ENCODE measurements at places on chromosomes 2 and 18. TPM values are rescaled to one million over a fixed set of nuclear protein-coding genes. Genes with fewer than 3 reads are reported as not detected.

The CYS1 gene
- 0.56 TPM for polyA plus RNA-seq

The CNGA3 gene
- polyA plus RNA-seq: not detected

The C18orf54 gene
- polyA plus RNA-seq: 0.97 TPM

The VIT gene
- 0.11 TPM for polyA plus RNA-seq

The SIX3 gene
- polyA plus RNA-seq: not detected

The IL36A gene
- 0.26 TPM for polyA plus RNA-seq

- no peaks in the 10 kb centered on the region for H3K4me1 ChIP-seq
- no peak overlapping the region for H3K4me3 ChIP-seq
- no peak for DNase-seq
- H3K27ac ChIP-seq: no peak overlapping the region
- peaks cover 40% of the 10 kb centered on the region for H3K36me3 ChIP-seq
Observed at GRCh38 chr2:3203497-3204019, 174.1 kb downstream of the EIPR1 start.

DNA sequence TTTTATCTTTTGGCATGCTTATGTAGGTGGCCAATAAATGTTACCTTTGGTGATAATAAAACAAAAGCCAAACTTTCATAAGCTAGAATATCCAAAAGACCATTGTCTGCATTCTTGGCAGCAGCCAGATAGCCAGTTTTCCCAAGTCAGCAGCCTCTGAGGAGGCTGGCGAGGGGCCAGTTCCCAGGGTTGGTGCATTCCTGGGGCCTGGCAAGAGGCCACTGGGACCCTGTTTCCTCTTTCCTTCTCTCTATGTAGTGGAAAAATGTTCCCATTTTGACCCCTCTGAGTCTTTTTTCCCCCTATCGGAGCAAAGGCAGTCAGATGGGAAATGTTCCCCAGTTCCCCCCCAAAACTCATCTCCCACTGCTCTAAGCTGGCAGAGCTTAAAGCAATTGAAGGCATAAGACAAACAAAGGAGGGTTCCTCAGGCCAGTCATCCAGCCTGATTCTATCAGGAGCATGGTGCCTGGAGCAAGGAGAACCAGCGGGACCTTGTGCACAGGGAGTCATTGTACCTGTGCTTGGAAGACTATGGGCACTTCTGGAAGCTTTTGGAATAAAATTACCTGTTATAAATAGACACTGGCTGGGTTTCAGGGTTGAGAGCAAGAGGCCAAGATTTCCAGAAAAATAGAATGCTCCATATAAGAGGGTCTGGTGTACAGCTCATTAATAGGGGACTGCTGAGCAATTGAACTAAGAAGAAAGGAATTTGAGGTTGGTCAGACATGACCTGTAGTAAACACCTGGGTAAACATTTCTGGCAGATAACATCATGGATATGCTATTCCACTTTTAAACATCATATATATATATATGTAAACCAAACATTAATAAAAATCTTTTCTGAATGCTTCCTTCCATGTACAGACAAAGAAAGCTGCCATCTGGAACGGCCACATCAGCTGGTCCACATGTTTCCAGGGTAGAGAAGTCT, 63.4 kb downstream of the NCKAP5 start:
- H3K27me3 ChIP-seq: no peaks in the 10 kb centered on the region
- no peak overlapping the region for H3K27ac ChIP-seq
- H3K4me1 ChIP-seq: no peaks in the 10 kb centered on the region
- H3K36me3 ChIP-seq: no peaks in the 10 kb centered on the region
- H3K4me3 ChIP-seq: no peak overlapping the region

GRCh38 chr2:11758187-11758586, 11.8 kb downstream of the LPIN1 start:
- H3K4me1 ChIP-seq: peaks cover 22% of the 10 kb centered on the region
- no peak for DNase-seq
- H3K27ac ChIP-seq: no peak overlapping the region
- no peaks in the 10 kb centered on the region for H3K36me3 ChIP-seq
- H3K27me3 ChIP-seq: no peaks in the 10 kb centered on the region

DNA sequence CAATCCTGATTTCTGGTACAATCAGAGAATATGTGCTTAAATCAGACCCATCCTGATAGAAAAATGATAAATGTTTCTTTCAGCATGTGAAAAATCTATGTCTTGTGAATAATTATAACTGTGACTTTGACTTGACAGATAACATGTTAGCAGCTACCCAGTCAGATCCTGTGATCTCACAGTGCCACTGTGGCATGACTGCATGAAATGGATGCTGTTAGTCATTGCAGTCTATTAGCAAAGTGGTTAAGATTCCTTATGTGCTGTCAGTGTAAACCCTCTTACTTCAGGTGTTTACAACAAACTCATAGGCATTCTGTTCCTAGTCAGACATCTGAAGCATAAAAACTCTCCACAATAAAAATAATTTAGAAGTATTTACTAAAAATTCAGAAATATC, 244.6 kb upstream of the RND3 start:
- no peaks in the 10 kb centered on the region for H3K27me3 ChIP-seq
- DNase-seq: no peak
- no peak overlapping the region for H3K4me3 ChIP-seq
- H3K27ac ChIP-seq: no peak overlapping the region

DNA sequence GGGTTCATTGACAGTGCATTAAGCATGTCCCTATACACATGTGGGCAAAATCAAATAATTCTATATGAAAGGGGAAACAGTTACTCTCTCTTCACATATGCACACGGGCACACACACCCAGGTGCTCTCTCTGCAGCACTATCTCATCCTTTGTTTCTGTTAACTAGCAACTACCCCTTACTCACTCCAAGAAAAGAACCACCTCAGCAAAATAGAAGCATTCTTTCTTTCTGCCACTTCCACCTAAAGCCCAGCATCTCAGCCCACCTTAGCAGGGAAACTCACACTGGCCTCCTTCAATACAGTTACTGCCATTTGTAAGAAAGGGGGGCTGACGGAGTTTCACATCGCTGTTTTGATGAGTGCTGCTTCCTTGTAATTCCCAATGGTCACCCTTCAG, 216.3 kb upstream of the ID2 start:
- no peaks in the 10 kb centered on the region for H3K27me3 ChIP-seq
- no peak overlapping the region for H3K4me3 ChIP-seq
- no peak for DNase-seq

DNA sequence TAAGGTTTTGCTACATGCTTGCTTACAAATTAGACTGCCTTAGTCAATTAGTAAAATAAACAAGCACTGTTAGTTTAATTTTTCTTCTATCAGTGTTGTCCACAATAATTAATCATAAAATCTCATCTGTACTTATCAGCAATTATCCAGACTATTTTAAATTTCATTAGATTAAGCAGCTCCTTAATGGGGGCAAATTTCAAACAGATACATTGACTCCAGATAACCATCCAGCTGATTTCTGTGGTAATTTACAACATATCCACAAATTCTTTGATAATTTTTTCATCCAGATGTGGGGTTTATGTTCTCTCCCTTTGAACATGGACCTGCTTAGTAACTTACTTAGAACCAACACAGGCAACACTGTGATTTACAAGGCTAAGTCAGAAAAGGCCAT, 170.4 kb upstream of the CWC22 start:
- DNase-seq: no peak
- H3K27me3 ChIP-seq: no peaks in the 10 kb centered on the region
- no peak overlapping the region for H3K4me3 ChIP-seq
- H3K36me3 ChIP-seq: no peaks in the 10 kb centered on the region
- no peaks in the 10 kb centered on the region for H3K4me1 ChIP-seq

DNA sequence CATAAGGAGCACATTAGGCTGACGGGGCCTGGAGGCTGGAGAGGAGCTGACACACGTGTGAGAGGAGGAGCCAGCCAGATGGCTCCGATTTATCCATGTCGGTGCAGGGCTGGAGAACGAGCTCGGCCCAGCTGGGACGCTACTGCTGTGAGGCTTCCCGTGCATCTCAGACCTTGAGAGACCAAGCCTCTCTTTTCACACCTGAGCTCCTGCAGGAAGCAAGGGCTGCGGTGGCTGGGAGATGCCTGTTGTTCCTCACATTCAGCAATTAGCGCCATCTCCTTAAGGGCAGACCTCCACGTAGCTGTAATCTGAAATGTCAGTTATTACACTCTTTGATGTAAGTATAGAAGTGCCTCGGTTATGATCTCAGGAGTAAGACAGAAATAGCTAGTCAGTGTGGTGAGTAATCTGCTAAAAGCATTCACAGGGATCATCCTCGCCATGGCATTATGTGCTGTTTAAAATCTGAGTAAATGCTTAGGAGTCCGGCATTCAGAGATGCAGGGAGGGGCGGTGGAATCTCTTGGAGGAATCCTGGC, 107.9 kb downstream of the PRKCE start:
- no peaks in the 10 kb centered on the region for H3K27me3 ChIP-seq
- H3K27ac ChIP-seq: no peak overlapping the region
- DNase-seq: no peak
- no peak overlapping the region for H3K4me3 ChIP-seq
- H3K36me3 ChIP-seq: no peaks in the 10 kb centered on the region

- no peaks in the 10 kb centered on the region for H3K36me3 ChIP-seq
- no peak overlapping the region for H3K4me3 ChIP-seq
- H3K4me1 ChIP-seq: no peaks in the 10 kb centered on the region
- H3K27me3 ChIP-seq: no peaks in the 10 kb centered on the region
- DNase-seq: no peak
Observed at GRCh38 chr2:138087751-138088593, 123.7 kb downstream of the HNMT start.

DNA sequence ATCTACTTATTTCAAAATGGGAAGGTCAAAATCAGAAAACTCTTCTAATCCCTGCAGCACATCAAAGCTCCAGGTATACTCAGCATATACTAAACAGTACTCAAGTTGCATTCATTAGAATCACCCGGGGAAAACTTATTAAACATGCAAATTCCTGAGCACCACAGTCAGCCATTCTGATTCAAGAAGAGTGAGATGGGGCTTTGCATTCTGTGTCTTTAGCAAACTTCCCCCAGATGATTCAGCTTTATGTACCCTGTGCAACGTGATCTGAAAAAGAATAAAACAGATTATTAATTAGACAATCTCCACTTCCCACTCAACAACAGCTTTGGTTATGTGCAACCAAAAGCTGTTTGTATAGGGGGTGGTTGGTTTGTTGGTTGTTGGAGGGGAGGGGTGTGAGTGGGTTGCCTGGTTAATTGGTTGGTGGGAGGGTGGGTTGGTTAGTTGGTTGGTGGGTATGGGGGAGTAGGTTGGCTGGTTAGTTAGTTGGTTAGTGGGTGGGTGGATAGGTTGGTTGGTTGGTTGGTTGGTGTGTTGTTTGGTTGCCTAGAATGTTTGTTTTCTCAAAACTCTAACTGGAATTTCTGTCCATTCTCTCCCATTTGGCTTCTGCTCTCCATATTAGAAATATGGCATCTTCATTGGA, 112.5 kb upstream of the AGAP1 start:
- no peak for DNase-seq
- H3K36me3 ChIP-seq: no peaks in the 10 kb centered on the region
- no peak overlapping the region for H3K27ac ChIP-seq
- H3K27me3 ChIP-seq: no peaks in the 10 kb centered on the region
